ENCODE measurements at places on chromosomes 2 and 18. TPM values are rescaled to one million over a fixed set of nuclear protein-coding genes. Genes with fewer than 3 reads are reported as not detected.
A peak's percentile ranks its signal among the peaks of the same experiment; 100 is the strongest.

GRCh38 chr2:17303054-17303453 lies 215.2 kb downstream of the RAD51AP2 start:
- no peak for DNase-seq
- H3K27me3 ChIP-seq = no peaks in the 10 kb centered on the region
- H3K36me3 ChIP-seq = no peaks in the 10 kb centered on the region
- H3K4me1 ChIP-seq = no peaks in the 10 kb centered on the region

- H3K4me3 ChIP-seq = no peak overlapping the region
- no peak overlapping the region for H3K27ac ChIP-seq
- no peaks in the 10 kb centered on the region for H3K27me3 ChIP-seq
- no peaks in the 10 kb centered on the region for H3K4me1 ChIP-seq
Observed at GRCh38 chr2:45789961-45790723, 138.7 kb downstream of the PRKCE start.

The PAX3 gene
- total RNA-seq = not detected

- H3K27me3 ChIP-seq = peaks cover 17% of the 10 kb centered on the region
- H3K4me3 ChIP-seq = peak overlapping the region; percentile 45
Observed at GRCh38 chr2:95345081-95345562, 48.0 kb downstream of the KCNIP3 start.

The ALLC gene
- not detected for total RNA-seq

The CLHC1 gene
- 8.4 TPM for total RNA-seq

DNA sequence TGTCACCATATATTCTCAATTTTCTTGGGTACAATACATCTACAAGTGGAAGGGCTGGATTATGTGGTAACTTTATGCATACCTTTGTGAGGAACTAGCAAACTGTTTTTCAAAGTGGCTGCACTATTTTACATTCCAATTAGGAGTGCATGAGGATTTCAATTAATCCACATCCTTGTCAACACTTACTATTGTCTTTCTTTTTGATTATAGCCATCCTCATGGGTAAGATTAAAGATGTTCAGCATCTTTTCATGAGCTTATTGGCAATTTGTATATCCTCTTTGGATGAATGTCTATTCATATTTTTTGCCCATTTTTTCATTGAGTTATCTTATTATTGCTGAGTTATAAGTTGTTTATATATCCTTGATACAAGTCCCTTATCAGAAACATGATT lies 73.7 kb downstream of the ZRANB3 start:
- H3K4me3 ChIP-seq = no peak overlapping the region
- H3K27me3 ChIP-seq = no peaks in the 10 kb centered on the region
- DNase-seq = no peak
- no peaks in the 10 kb centered on the region for H3K4me1 ChIP-seq
- no peak overlapping the region for H3K27ac ChIP-seq

The PID1 gene
- not detected for total RNA-seq

The OSR1 gene
- total RNA-seq = not detected

The ESPNL gene
- total RNA-seq = not detected

DNA sequence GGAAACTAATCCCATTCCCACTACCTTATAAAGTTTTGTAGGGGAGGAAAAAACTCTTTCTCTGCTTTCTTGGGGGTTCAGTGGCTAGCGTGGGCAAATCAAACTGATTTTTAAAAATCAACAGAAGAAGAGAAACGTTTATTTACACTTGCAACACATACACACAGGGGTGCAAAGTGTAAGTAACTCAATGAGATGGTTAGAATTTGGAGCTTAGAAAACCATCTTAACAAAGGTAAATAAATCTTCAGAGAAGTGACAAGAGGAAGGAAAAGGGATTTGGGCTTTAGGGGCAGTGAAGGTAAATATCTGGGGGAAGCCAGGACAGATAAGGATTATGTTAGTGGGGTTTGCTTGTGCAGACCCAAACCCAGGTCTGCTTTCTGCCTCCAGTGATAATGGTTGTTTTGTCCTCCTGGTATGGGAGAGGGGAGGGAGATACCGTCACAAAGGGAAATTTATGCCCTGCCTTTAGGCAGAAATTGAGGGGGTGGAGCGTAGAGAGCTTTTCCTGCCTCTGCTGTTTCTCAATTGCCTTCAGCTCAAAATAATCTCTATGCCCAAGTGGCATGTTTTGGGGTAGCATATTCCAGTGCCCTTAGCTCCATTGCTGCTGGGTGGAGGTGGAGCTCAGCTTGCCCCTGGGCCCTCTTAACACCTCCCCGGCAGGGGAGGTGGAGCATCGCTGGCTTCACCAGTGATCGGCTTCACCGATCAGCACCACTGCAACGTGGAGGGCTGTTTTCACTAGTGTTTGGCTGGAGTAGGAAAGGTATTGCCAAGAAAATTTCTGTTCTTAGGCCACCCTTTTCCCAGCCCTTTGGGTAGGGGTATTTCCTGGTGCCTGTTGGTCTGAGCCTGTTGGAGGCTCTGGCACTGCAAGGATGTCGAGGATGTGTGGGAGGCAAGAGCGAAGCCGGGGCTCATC lies 92.2 kb downstream of the TEX51 start:
- H3K4me3 ChIP-seq = no peak overlapping the region
- no peaks in the 10 kb centered on the region for H3K36me3 ChIP-seq
- no peaks in the 10 kb centered on the region for H3K4me1 ChIP-seq
- no peak for DNase-seq

The SKA1 gene
- 28.7 TPM for total RNA-seq

DNA sequence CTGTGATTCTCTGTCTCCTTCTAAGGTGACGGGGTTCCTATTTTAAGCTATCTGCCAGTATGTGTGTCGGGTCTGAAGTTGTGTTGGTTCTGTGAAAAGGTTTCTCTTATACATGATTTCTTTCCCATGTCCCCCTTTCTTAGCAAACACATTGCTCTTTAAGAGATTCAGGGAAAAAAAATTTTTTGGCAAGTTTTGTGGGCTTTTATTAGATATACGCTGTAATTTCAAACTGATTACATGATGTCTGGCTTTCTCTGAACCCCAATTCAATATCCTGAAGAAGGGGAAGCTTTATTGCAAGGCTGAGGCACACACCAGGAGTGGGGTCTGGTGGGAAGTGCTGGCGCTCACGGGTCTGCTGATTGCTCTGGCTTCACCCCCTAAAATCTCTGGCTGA lies 210.6 kb downstream of the AGPS start:
- no peaks in the 10 kb centered on the region for H3K4me1 ChIP-seq
- no peak overlapping the region for H3K4me3 ChIP-seq
- H3K36me3 ChIP-seq = no peaks in the 10 kb centered on the region
- no peak overlapping the region for H3K27ac ChIP-seq
- DNase-seq = no peak
- no peaks in the 10 kb centered on the region for H3K27me3 ChIP-seq

DNA sequence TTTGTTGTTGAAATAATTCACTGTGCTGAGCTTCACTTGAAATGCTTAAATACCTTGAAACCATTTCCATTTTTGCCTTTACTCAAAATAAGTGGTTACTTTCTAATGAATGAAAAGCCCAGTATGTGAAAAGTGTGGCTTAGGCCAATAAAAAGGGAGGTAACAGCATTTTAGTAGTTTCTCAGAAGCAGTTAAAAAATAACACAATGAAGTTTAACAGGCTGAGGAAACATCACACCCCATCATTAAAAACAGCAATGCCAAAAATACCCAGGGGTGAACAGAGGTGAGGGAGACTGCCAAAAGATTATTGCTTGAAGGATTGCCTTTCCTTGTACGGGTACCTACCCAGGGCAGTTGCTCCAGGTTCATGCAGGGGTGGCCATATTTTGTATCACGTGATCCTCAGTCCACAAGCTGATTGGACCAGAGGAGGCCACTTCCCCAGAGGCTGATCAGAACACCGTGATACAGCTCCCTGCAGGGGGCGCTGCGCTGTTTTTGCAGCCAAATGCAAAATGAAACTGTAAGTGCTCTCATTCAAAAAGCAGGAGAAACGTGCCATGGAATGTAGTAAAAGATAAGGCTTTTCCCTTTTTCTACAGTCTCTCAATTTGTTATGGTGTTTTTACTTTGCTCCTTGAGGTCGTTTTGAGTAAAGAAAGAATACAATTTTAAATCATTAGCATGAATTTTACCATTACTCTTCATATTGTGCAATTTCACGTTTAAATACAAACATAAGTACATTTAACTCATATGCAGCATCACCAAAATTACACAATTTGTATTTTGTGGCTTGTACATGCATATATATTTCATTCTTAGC lies 70.2 kb upstream of the SH3BP4 start:
- no peaks in the 10 kb centered on the region for H3K36me3 ChIP-seq
- DNase-seq = peak; percentile 28
- no peak overlapping the region for H3K27ac ChIP-seq
- no peak overlapping the region for H3K4me3 ChIP-seq
- H3K4me1 ChIP-seq = no peaks in the 10 kb centered on the region
- no peaks in the 10 kb centered on the region for H3K27me3 ChIP-seq

DNA sequence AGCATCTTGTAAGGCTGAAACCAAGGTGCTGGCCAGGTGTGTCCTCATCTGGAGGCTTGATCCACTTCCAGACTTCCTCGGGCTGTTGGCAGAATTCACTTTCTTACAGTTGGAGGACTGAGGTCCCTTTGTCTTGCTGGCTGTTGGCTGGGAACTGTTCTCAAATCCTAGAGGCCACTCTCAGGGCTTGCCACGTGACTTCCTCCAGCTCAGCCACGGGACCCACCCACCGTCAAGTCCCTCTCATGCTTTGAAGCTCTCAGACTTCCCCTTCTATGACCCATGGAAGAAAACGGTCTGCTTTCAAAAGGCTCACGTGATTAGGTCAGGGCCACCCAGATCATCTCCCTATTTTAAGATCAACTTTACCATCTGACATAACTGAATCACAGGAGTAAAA lies 77.1 kb downstream of the SMAD4 start:
- peaks cover 8% of the 10 kb centered on the region for H3K4me1 ChIP-seq
- H3K4me3 ChIP-seq = no peak overlapping the region
- no peak overlapping the region for H3K27ac ChIP-seq
- no peaks in the 10 kb centered on the region for H3K36me3 ChIP-seq

DNA sequence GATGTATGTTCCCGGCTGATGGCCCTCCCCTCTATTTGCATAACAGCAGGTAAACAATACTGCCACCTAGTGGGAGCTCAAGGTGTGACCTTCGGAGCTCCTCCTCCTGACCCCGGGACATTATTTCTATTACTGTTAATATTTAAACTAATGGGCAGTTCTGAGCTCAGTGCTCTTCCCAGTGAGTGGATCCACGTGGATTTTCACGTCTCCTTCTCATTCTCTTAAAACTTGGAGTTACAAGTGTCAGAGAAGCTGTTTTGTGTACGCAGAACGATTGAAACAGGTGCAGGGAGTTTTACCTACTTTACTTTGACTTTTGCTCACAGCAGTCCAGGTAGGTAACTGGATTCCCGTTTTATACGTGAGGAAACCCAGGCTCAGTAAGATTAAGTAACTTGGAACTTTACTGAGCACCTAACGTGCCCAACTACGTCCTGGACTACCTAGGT lies 127.3 kb downstream of the PRKCE start:
- no peak overlapping the region for H3K27ac ChIP-seq
- peaks cover 7% of the 10 kb centered on the region for H3K4me1 ChIP-seq
- H3K36me3 ChIP-seq = no peaks in the 10 kb centered on the region
- no peak overlapping the region for H3K4me3 ChIP-seq
- DNase-seq = peak; percentile 69

The POTEC gene
- total RNA-seq = not detected

DNA sequence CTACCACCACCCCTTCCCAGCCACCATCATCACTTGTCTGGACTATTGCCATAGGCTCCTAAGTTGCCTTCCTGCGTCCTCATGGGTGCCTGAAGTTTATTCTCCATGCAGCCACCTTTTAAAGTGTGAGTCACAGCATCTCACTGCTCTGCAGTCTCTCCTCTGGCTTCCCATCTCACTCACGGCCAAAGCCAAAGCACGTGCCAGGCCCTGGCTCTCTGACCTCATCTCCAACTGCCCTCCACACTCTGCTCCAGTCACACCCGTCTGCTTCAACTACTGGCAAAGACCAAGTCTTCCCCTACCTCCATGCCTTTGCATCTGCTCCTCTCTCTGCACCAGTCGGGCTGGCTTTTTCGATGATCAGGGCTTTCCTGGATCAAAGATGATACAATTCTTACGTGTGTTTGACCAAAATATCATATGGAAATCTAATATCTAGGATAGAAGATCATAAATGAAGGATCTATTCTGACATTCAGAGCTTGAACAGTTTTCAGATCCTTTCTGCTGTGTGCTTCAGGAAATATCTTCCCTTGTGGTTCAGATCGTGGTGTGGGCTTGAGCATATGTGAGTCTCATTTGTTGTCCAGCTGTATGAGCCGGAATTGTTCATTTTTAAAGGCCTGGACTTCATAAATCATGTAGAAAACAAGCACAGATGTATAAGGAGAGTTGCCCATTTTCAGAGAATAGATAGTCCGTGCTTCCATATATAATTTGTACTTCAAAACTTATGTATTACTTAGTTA lies 175.6 kb downstream of the PRKCE start:
- H3K27me3 ChIP-seq = no peaks in the 10 kb centered on the region
- H3K27ac ChIP-seq = no peak overlapping the region
- no peaks in the 10 kb centered on the region for H3K36me3 ChIP-seq

The SRD5A2 gene
- not detected for total RNA-seq

The DSC3 gene
- total RNA-seq = not detected

The LYPD6 gene
- not detected for total RNA-seq

DNA sequence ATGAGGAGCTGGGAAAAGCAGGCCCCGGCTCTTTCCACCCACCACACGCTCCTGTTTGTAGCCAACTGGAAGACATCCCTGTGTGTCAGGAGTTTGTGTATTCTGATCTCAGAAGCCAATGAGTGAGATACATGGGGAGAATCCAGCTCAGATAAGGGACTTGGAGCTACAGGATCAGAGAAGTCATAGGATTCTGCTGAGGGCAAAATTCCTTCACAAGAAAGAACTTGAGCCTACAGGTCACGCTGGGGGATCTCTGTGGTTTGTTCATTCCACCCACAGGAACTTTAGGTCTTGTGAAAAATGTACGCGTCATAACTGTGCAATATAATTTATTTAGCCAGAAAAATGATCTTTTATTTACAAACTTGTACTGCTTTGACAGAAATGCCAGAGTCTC lies 80.1 kb upstream of the SMIM21 start:
- no peaks in the 10 kb centered on the region for H3K4me1 ChIP-seq
- no peaks in the 10 kb centered on the region for H3K27me3 ChIP-seq
- DNase-seq = no peak
- H3K4me3 ChIP-seq = no peak overlapping the region

The STEAP3 gene
- 0.22 TPM for total RNA-seq

DNA sequence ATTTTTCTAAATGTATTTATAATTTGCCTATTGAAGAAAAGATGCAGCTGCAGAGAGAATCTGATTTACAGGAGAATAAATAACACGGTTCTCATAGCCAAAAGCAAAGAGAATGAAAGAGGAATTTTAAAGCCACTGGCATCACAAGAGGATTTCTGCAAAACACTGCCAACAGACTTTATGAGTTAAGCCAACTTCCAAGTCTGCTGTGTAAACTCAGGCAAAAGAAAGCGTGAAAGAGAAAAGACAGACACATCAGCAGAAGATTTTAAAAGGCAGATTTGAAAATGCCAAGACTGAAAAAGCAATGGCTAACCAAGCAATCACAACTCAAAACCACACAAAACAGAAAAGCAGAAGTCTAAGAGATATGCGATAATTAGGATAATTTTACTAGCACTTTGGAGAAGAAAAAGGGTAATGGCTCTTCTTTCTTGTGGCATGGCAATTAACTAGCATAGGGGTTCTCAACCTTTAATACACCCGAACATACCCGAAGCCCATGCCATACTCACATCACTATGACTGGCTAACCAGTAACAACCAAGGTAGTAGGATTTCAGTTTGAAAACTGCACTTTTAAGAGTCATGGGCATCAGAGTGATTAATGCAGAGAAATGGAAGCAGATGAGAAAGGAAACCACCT lies 4.9 kb downstream of the DARS1 start:
- H3K36me3 ChIP-seq = peaks cover 8% of the 10 kb centered on the region
- H3K27ac ChIP-seq = no peak overlapping the region
- H3K4me1 ChIP-seq = peaks cover 23% of the 10 kb centered on the region
- H3K4me3 ChIP-seq = no peak overlapping the region
- no peaks in the 10 kb centered on the region for H3K27me3 ChIP-seq

The CRYBA2 gene
- total RNA-seq = not detected

All from CD8-positive, alpha-beta memory T cell (primary cell).